ENCODE measurements at places on chromosomes 12 and 14.
A peak's percentile ranks its signal among the peaks of the same experiment; 100 is the strongest.

DNA sequence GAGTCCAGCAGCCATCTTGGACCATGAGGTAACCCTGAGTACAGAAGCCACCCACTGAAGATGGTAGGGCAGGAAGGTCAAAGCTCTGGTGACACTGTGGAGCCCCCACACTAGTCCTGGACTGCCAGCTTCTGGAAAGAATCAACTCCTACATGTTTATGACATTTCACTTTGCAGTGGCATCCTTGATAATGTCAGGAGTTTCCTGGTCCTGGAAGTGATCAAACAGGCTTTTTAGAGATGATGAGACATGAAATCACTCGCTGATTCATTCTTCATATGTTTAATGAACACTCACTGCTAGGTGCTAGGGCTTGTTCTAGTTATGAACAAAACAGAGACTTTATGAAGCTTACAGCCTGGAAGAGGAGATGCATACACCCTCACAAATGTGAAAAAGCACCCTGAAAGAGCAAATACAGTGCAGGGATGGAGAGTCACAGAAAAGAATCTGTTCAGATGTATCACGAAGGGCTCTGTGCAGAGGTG is 15.8 kb upstream of the HNF1A start:
- DNase-seq, result peak; percentile 91

DNA sequence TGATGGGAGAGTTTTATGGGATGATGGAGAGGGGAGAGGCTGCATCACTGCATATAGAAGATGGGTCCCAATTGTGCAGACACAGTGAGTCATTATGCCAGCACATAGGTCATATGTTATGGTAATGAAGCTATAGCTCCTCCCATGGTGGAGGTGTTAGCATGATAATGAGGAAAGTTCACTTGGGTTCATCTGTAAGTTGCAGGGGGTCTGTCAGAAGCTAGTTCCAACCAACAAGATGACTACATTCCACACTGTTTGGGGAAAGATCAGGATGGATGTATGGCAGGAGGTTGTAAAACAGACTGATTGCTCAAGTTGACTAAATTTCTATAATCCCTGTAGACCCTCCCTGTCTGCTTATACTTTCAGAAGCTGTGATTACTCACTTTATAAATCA is 561.3 kb downstream of the C12orf50 start:
- DNase-seq, result no peak

DNA sequence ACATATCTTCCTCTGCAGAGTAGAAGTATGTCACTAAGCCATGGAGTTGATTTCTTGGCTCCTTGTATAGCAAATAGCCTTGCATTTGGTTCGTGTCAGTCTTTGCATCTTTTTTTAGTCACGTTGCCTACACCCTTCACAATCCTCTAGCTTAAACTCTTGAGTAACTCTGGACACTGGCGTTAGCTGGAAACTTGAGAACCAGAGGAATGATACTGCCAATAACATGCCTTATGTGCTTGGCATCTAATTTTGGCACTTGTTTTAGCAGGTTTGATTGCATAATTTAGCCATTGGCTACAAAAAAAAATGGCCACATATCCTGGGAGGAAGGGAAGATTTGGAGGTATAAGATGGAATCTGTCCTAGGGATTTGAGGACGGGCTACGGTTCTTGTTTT is 136.2 kb downstream of the ETV6 start:
- no peak for DNase-seq

GRCh38 chr12:52280319-52280795 is 5.9 kb downstream of the KRT86 start:
- peak; percentile 99 for DNase-seq

- no peak for DNase-seq
Observed at GRCh38 chr12:116968986-116969385, 58.2 kb downstream of the FBXW8 start.

DNA sequence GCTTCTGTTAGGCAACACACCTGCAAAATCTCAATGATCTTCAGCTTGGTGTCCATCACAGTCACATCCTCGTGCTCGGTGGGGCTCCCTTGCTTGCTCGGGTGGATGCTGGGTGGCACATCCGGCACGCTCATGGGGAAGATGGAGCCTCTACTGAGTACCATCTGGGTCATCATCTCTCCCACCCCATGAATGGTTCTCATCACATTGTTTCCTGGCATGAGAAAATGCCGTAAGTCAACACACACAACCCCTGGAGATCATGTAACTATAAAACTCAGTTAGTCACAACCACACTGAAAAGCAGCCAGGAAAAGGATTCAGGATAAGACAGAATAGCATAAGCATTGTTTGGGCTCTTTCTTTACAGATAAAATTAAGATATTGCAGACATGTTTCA is 201.1 kb downstream of the ITPR2 start:
- peak; percentile 95 for DNase-seq

GRCh38 chr12:20154052-20154451 is 214.3 kb upstream of the PDE3A start:
- DNase-seq, result no peak

GRCh38 chr12:75488553-75488952 is 8.0 kb downstream of the GLIPR1 start:
- peak; percentile 46 for DNase-seq

DNA sequence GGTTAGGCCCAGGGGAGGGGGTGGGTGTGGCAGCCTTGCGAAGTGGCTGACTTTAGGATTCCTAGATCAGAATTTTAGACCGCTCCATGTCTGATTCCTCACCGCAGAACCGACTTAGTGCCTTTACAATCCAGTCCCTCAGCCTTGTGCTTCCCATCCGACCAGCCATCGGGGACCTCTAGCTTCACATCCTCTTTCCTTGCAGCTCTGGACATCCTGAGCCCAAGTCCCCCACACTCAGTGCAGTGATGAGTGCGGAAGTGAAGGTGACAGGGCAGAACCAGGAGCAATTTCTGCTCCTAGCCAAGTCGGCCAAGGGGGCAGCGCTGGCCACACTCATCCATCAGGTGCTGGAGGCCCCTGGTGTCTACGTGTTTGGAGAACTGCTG is 557 bp downstream of the COPS7A start:
- peak; percentile 8 for DNase-seq

DNA sequence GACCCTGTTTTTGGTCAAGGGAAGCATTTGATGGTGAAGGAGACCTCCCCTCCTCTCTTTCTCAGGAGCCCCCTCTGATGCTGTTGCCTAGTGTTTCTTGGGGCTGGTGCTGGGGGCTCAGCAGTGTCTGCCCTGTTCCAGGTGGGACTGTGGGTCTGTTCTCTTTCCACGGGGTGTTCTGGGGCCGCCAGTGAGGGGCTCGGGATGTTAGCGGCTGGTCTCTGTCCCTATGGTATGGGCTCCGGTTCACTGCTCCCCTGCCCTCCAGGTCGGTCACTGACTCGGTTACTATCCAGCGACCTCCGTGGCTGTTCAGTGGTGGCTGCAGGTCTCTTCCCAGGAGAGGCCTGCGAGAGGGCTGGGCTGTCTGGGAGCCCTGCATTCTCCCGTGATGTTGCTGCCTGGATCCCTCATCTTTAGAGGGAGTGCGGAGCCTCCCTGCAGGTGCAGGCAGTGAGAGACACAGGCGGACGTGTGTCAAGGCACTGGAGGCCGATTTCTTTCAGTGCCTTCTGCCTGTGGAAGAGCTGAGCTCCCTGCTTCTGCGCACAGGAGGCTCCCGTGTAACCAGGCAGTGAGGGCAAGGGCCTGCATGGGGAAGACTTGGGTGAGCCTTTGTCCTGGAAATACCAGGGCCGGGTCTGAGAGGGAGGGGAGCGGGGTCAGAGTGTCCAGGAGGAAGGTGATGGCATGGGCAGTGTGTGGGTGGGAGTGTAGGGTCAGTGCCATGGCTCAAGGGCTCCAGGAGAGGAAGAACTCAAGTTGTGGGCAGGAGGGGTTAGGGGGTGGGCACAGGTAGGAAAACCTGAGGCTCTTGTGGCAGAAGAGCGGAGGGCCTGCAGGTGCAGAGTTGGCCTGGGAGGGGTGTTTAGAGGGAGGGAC is 362.6 kb downstream of the TMEM121 start:
- DNase-seq, result no peak

DNA sequence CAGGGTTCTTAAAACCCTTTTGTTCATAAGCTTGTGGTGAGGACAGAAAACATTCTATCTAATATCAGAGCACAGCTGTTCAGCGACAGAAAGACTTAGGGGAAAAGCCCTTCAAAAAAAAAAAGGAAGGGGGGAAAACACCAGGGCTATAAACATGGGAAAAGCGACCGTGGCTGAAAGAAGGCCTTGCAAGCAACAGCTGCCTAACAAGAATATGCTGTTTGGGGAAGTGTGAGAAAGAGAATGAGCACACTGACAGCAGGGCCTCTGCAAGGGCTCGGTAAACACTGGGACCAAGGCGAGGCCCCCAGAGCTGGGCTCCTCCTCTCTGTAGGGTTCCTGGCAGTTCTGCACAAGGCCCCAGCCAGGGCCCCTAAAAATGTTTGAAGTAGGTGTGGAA is 27.4 kb upstream of the CCND2 start:
- DNase-seq, result no peak

DNA sequence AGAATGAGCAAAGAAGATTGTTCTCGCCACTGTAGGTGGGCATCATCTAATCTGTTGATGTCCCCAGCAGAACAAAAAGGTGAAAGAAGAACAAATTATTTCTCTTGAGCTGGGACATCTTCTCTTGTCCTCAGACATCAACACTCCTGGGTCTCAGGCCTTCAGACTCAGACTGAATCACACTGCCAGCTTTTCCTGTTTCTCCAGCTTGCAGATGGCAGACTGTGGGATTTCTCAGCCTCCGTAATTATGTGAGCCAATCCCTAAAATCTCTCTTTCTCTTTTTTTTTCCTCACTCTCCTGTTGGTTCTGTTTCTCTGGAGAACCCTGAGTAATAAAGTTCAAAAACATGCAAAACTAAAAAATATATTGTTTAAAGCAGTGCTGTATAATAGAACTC is 3.7 kb upstream of the TMPRSS12 start:
- DNase-seq, result peak; percentile 50

- DNase-seq, result no peak
Observed at GRCh38 chr14:81686512-81686911, 152.9 kb upstream of the SEL1L start.

- DNase-seq, result peak; percentile 90
Observed at GRCh38 chr12:69290545-69291277, 51.3 kb downstream of the CPSF6 start.

- DNase-seq, result no peak
Observed at GRCh38 chr14:78355109-78355508, 184.9 kb downstream of the NRXN3 start.

DNA sequence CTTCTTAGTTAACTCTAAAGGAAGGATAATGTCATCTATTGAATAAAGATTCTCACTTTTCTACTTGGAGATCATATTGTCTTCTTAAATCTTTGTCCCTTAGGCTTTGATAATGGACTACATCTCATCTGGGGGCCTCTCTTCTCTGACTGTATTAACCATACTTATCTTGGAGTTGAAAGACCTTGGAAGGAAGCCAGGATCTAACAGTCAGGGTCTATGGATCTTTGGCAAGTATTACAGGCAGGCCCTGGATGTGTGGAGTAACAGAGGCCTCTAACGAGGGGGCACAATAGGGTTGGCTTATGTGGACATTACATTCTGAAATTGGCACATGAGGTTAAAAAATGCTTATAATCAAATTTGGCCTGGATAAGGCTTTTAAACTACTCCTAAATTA is 513.8 kb downstream of the NRXN3 start:
- DNase-seq, result no peak

- DNase-seq, result peak; percentile 95
Observed at GRCh38 chr12:22275843-22276242, 58.7 kb downstream of the ST8SIA1 start.

GRCh38 chr12:23504641-23505399 is 444.6 kb downstream of the SOX5 start:
- DNase-seq, result no peak

DNA sequence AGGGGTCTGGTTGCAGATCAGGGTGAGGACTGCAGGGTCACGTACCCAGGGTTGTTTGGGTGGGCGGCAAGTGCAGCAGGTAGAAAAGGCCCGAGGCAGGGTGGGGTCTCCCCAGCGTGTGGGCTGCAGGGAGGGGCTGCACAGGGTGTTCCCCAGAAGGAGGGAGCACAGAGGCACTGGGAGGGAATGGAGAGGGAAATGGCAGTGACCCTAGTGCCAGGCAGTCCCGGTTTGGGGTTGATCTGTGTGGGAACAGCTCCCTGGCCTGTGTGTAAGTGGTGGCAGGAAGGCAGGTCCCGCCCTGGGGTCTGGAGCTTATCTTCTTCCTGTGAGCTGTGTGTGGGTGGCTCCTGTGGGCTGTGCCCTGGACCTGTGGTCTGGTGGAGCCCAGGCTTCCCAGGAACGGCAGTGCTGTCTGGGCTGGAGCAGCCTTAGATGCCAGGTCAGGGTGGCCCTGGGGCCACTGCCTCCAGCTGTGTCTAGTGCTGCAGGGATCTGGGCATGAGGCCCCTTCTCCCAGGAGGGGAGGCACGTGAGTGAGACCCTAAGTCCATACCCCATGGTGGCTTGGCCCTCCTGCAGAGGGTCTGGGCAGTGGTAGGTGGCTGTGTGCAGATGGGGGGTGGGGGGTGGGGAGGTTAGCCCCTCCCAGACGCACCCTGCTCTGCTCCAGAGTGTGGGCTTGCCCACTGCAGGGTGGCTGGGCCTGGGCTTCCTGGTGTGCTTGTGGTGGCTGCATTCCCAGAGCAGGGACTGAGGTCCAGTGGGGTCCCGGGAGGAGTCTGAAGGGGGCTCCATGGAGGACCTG is 363.5 kb downstream of the TMEM121 start:
- DNase-seq, result no peak

GRCh38 chr12:96201272-96202227 is 7.4 kb downstream of the ELK3 start:
- no peak for DNase-seq

DNA sequence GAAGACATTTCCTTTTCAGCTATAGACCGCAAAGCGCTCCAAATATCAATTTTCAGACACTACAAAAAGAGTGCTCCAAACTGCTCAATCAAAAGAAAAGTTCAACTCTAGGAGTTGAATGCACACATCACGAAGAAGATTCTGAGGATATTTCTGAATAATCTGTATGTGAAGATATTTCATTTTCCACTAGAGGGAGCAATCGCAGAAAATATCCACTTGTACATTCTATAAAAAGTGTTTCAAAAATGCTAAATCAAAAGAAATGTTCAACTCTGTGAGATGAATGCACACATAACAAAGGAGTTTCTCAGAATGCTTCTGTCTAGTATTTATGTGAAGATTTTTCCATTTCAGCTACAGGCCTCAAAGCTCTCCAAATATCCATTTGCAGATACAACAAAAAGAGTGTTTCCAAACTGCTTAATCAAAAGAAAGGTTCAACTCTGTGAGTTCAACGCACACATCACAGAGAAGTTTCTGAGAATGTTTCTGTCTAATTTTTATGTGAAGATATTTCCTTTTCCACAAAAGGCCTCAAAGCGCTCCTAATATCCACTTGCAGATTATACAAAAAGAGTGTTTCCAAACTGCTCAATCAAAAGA is 643.8 kb upstream of the ALG10B start:
- DNase-seq, result peak; percentile 47

DNA sequence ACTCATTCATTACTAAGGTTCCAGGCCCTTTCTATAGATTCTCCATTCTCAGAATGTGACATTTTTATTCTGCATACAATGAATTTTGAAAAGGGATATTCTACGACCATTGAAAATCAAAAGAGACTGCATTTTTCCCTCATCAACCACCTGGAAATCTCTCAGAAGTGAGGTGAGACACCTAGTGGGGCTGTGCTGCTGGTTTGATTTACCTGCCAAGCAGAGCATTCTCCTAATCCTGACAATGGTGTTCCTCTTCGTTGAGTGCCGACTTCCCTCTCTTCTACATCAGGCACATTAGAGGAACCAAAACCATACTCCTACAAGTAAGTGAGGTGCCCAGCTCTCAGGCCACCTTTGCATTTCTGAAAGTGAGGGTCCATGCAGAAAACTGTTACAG is 14.9 kb downstream of the CKB start:
- no peak for DNase-seq

GRCh38 chr12:113062502-113063395 is 6.2 kb downstream of the DTX1 start:
- DNase-seq, result no peak
